NCI-H187 (cell line): ENCODE measurements at places on chromosomes 3 and 15.

GRCh38 chr3:141306922-141307321, 61.4 kb upstream of the ZBTB38 start:
- DNase-seq = no peak

GRCh38 chr3:4060064-4060463, 243.1 kb upstream of the SETMAR start:
- DNase-seq = no peak

DNA sequence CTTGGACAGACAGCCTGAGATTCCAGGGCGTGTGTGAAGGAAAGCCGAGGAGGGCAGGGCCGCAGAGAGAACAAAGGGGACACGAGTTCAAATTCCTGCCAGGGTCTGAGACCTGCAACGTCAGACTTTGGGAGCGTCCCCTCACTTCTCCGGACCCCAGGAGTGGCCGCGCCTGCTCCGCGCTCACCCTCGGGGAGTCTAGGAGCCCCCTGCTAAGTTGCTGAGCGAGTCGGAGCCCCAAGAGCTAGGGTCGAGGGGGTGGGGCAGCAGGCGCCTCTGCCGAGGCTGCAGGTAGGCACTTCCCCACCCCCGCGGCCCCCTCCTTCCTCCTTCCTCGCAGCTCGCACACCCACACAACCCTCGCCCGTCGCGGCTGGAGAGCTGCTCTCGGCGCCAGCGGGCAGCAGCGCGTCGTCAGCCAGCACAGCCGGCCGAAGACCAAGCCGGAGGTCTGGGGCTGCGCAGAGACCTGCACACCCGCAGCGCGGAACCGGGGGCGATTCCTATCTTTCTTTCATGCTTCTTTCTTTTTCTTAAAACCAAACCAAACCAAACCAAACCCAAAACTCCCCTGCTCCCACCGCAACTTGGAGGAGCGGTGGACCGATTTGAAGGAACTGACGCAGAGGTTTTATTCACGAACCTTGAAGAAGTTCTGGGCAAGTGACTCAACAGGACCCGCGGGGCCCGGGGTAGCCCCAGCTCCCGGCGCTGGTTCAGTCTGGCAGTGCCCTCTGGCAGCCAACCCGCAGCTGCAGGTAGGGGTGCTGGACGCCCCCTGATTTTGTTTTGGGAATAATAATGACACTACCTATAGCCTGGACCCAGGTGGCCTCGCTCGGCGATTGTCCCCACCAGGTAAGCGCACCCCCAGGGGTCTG, at the start of gene ANKRD34C:
Gene ANKRD34C, plus strand, starts transcription at position 352 of the 881 bp plus-strand sequence. CDS start 10,563 bp downstream, outside the sequence.
- DNase-seq = no peak

DNA sequence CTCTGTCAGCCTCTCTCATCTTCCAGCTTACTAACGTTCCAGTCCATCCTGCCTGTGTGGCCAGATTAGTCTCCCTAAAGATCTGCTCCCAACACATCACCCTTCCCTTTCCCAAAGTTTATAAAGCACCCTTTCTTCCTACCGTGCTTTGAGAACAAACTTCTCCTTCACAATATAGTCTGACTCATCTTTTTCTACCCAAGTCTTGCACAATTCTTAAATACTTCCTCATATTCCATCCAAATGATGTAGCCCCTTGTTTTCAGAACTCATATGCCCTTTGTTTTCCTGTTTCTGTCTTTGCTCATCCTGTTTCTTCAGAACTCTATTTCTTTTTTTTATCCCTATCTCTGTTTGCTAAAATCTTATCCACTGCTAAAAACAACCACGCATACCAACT, 326.8 kb downstream of the MFSD1 start:
- DNase-seq = no peak

GRCh38 chr15:62348623-62349022, 183.5 kb upstream of the C2CD4B start:
- no peak for DNase-seq

- no peak for DNase-seq
These were observed 240.9 kb downstream of the UACA start for GRCh38 chr15:70522323-70522966.

DNA sequence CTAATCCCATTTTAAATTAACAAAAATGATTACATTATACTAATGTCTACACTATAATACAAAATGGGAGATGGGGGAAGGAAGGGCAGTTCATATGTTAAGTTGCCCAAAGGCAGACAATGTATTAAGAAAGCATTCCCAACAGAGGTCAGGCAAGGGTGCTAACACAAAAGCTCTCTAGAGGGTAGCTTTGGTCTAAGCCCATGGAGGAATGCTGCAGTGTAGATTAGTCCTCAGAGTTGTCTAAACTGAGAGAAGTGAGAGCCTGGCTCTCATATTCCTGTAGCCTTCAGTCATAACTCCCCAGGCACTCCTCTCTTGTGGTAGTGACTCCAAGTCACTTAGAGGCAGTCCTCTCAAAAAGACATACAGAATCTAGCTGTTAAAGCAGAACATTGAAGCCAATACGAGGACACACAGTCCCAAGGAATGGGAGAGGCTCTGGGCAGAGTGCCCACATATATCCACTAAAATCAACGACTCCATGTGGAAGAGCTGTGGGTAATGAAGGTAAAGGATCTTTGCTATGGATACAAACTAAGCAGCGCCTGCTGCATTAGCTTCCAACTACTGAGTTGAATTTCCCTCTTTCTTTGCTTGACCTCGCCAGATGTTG, 14.5 kb downstream of the NEK10 start:
- no peak for DNase-seq

DNA sequence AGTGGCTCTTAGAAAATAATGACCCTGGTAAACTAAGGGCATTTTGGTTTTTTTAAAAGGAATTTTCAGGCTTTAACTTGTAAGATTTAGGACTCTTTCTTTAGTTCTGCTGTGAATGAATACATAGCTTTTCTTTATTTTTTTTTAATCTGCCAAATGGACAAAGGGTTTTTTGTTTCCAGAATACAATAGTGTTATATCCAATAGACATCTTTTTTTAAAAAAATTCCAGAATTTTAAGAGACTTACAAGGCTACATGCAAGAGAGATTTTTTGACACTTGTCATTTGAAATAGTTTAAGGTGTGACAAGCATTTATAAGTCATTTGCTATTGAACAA, 38.1 kb downstream of the SETMAR start:
- no peak for DNase-seq

DNA sequence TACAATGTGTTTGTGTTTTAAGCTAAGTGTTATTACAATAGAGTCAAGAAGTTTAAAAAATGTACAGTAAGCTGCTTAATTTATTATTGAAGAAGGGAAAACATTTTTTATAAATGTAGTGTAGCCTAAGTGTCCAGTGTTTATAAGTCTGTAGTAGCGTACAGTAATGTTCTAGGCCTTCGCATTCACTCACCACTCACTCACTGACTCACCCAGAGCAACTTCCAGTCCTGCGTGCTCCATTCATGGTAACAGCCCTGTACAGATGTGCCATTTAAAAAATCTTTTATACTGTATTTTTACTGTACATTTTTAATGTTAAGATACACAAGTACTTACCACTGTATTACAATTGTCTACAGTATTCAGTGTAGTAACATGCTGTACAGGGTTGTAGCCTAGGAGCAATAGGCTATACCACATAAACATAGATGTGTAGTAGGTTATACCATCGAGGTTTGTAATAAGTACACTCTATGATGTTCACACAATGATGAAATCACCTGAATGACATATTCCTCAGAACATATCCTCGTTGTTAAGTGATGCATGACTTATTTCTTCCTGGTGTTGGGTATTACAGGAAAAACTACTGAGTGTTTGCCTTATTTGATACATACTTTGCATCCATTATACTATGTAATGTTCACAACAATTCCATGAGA, 156.6 kb upstream of the NUDT16 start:
- DNase-seq = no peak
